ENCODE measurements at places on chromosomes 3 and 15.

DNA sequence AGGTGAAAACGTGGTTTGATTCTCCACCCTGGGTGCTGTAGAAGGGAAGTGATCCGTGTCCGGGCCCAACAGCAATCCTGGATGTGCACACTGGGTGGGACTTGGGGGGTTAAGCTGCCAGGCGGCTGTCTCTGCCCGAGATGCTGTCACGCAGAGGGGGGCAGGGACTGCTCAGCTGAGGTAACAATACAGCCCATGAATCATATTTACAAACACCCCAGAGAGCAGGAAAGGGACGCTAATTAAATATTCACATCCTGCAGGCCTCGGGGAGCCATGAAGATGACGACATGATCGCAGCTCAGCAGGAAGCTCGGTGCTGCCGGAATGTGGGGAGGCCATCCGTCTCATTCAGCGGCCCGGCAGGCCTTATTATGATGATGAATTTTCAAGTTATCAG is 17.9 kb upstream of the CRABP1 start:
- no peak for DNase-seq

GRCh38 chr15:68377766-68378165 is 54.2 kb downstream of the ITGA11 start:
- DNase-seq = no peak

DNA sequence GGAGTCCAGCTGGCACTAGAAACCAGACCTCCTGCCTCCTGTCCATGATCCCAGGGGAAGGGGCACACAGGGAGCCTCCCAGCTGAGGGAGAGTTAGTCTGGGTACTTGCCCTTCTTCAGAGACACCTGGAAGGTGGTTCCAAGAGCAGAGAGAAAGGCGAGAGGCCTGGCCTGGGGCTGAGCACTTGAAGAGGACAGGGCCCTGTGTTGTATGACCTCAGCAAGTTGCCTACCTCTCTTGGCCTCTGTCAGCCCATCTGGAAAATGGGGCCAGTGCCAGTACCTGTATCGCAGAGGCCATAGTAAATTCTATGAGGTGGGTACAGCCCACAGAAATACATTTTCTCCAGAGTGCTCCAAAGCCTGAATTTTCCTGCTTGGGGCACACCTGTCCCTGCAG is 19.5 kb downstream of the PTH1R start:
- DNase-seq = no peak

- DNase-seq = no peak
Measured at GRCh38 chr3:125002414-125003368, 53.1 kb downstream of the HEG1 start.

DNA sequence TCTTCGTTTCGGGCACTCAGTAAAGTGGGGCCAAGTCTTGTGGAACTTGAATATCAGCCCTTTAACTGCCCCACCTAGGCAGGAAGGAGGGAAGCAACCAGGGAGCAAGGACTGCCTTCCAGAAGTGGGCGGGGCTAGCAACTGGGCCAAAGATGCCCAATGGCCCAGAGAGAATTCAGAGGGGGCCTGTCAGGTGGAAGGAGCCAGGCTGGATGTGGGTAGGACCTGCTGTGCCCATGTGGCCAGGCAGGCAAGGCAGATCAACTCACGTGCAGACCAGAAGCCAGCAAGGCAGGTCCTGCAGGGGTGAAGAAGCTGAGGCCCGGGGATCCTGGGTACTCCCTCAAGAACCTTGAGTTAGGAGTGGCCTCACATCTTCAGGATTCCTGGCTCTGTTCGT is 5.5 kb downstream of the MAP6D1 start:
- no peak for DNase-seq

DNA sequence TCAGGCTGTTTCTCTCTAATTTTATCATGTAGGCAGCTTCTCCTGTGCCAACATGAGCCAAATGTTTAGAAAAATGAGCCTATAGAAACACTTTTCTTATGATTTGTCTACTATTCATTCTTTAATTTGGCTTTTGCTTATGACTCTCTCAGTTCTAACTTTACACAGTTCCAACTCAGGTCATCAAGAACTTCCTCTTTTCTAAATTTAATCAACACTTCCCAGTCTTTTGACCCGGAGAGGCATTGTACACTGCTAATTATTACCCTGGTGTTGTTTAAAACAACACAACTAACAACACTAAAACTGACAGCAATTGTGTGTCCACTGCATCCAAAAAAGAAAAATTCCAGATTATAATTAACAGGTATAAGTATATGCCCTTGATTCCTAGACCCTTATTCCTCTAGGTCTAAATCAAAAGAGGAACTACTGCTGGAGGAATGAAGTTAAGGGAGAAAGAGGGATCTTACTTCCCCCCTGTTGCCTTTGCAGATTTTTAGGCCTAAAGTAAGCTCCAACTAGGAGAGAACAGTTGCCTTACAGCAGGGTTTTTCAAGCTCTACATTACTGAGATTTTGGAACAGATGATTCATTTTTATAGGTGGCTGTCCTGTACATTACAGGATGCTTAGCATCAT is 332.2 kb upstream of the GOLIM4 start:
- DNase-seq = no peak

GRCh38 chr3:168248383-168249204 is 152.9 kb upstream of the GOLIM4 start:
- DNase-seq = peak; percentile 78

DNA sequence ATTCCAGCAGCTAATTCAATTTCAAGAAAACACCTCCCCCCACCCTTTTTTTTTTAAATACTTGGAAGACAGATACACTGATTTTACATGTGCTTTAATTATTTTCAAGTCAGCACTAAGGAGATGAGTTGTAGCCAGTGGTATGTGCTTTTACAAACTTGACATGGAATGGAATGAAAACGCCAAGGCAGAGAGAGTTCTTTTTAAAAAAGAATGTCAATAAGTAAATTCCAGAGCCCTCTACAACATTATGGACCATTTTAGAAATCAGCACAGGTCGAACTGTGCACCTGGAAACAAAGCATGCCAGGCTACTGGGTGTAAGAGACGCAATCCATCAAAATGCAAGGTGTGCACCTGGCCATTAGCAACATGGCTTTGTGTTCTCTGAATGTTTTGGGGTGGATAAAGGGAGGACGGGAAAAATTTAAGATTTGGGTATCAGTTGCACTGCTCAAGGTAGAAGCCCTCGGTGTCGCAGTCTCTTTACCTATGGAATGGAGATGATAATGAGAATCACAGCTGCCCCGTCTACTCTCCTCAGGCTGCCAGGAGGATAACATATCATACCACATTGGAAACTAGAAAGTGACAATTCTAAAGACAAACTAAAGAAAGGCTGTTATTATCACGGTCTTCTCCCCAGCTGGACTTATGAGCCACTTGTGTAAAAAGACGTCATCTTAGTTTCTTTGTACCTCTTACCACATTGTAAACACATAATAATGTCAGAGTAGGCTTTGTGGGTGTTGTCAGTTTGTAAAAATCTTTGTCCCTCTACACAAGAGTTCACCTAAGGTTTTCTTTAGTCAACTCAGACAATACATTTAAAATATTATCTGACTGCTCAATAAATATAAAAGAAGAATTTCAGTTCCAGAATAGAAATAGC is 107.4 kb upstream of the PRICKLE2 start:
- no peak for DNase-seq
